ENCODE measurements at places on chromosomes 1 and 21.
A peak's percentile ranks its signal among the peaks of the same experiment; 100 is the strongest.

DNA sequence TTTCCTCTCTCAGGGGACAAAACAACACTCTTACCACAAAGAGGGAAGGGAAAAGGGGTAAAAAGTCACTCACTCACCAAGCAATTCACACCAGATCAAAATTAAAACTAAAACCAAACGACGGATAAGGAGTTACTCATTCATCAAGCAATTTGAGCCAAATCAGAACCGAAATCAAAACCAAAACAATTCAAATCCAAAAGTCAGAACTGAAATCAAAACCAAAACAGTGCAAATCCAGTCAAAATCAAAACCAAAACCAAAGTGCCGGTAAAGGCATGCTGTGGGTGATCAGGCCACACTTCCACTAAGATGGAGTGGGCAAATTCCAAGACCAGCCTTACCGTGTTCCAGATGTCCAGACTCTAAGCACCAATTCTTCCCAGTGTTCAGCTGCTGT, 717.9 kb downstream of the AMY1C start:
- no peak for DNase-seq

GRCh38 chr1:9203511-9203982, 31.0 kb upstream of the H6PD start:
- no peak for DNase-seq

GRCh38 chr1:206905295-206906164, 8.3 kb downstream of the IL24 start:
- no peak for DNase-seq

- DNase-seq: no peak
Observed at GRCh38 chr1:203335503-203335902, 15.4 kb downstream of the FMOD start.

DNA sequence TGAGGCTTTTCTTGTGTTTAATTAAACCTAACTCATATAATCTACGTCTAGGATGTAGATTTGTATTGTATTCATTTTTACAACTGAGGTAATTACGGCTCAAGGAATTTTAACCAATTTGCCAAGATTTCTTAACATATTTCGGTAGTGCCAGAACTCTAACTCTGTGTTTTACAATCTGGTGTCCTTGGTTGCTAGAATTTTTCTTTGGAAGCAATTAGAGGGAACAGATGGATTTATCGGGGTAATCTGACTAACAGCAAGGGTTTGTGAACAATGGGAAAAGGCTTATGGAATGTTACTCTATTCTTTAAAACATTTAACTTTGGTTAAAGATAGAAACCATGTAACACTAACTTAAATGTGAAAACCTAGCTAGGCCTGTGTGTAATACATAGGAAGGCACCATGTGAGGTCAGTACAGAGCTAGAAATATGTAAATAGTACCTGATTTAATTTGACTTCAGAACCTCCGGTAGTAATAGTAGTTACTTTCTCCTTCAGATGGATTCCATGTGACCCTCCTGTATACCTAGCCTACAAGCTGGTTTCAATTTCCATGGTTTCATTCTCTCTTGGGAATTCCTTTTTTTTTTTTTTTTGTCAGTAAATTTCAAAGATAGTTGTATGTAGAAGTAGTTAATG, 1.2 kb downstream of the MTF2 start:
- no peak for DNase-seq

GRCh38 chr1:194342484-194343262, 1156.3 kb upstream of the B3GALT2 start:
- no peak for DNase-seq

- no peak for DNase-seq
Observed at GRCh38 chr1:220031287-220031686, 15.0 kb downstream of the EPRS1 start.

DNA sequence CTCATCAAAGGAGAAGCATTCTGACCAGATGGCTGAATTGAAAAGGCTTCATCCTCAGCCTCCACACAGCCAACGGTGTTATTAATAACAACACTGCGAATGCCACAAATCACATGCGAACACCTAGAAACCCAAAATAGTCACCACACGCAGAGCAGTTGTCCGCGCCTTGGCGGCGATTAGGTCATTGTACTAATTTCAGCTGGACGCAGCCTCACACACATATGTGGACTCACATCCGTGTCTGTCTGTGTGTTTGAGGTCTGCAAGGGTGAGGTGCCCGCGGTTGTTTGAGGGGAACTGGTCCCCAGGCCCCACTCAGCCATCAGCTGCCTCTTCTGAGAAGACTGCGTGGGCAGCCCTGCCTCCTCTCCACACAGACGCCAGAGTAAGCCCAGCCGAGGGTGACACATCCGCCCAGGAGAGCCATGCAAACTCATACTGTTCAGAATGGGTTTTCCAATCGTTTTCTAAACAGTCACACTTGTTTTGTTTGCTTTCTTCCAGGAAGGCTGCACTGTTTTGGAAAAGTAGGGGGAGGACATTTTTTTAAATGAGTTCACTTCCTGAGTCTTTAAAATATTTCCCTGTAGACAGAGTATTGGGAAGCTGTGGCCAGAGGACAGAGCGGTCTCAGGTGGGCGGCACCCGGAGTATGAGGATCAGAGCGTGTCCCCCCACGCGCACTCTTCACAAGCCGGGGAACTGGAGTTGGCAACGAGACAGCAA, 53.4 kb downstream of the TOMM20 start:
- peak; percentile 80 for DNase-seq

DNA sequence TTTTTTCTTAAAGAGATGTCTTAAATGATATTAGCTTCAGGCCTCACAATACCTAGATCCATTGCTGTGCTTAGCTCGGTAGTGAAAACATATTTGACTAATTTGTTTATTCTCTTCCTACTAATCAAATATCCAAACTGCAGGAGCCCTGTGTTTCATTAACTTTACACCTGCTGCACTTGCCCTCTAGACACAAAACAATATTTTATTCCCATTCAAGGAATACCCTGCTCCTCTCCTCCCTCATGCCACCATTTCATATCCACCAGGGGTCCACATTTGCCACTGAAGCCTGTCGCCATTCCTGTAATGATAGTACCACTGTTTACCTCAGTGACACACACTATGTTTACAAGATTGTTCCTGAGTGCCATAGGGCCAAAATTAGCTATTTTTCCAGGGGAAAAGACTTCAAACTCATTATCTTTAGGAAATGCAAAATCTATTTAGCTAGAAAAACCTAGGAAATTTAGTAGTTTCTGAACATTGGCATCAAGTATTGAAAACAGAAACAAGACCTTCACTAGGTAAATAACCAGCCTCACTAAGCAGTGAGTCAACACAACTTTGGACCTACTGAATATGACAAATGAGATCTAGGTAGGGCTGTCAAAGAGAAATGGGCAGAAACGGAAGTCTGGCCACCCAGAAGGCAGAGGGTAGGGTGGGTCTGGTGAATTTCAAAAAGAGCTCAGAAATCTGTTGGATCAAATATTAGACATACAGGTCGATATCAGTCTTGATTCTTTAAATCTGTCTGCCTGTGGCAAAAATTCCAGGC, 134.6 kb upstream of the KCNK1 start:
- DNase-seq: peak; percentile 62

GRCh38 chr1:239527051-239527693, 140.8 kb downstream of the CHRM3 start:
- peak; percentile 25 for DNase-seq

DNA sequence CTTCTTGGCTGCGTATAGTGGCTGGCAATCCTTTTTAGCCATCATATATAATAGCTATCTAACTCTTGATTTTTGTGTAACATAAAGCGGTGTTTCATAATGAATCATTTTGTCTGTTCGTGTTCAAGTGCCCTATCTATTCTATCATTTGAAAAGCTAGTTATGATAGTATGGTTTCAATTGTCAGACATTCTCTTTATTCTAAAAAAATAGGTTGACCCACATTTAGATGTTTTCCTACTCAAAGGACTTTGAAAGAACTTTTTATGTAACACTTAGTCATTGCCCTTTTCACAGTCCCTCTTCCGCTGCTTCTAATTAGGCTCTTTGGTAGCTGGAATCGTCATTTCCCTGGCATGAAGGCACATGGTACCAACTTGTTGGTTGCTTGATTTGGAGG, 272.2 kb upstream of the B3GALT2 start:
- DNase-seq: no peak

DNA sequence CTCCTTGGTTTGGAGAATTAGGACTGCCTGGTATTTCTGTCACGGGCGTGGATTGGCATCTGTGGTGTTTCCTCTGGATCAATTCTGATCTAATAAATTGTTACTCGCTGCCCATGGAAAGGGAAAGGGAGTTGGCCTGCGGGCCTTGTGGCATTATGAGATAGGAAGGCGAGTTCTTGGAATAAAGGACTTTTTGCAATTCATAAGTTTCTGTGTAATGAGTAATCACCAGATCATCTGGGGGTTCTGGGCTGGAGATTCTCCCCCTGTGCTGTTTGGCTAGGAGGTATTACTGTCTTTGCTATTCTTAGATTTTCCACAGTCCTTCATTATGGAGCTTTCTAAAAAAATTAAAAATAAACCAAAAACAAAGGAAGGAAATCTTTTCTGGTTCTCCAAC, 315.9 kb downstream of the CAMTA1 start:
- DNase-seq: no peak

- no peak for DNase-seq
Observed at GRCh38 chr1:177937931-177938330, 31.9 kb downstream of the SEC16B start.

DNA sequence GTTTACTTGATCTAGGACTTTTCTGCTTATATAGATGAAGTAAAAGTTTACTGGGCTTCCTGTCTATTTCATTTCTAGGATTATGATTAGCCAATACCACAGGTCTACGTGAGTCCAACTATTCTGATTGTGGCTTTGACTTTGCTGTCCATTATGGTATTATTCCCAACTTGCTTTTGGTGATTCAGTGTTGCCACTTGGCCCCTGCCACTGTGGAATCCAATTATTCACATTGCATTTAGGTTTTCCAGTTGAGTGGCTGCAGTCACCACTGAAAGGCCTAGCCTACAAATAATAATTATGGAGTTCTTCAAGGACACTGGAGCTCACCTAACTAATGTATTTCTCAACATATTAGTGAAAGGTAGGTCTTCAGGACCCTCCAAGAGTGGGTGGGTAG, 574.3 kb upstream of the USP24 start:
- DNase-seq: no peak

GRCh38 chr21:19995253-19995652, 1003.0 kb upstream of the NCAM2 start:
- DNase-seq: no peak

- no peak for DNase-seq
Observed at GRCh38 chr1:114075546-114076242, 78.0 kb downstream of the SYT6 start.

GRCh38 chr1:223135176-223135942, 7.7 kb downstream of the TLR5 start:
- no peak for DNase-seq

GRCh38 chr1:153238527-153238926, 21.0 kb upstream of the LORICRIN start:
- DNase-seq: peak; percentile 26

DNA sequence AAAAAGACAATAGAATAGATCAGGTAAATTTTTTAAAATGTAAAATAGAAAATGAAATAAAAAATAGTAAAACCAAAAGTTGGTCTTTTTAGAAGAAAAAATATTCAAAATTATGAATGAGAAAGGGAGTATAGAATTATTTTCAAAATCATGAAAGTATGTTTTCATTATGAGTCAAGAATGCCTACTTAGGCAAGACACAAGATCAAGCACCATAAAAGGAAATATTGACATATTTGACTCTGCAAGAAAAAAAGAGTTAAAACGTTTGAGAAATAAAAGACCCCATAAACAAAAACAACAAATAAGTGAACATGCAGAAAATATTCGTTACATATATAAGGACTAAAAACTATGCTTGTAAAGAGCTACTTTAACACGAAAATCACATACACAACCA, 4.8 kb upstream of the COX20 start:
- no peak for DNase-seq

- DNase-seq: no peak
Observed at GRCh38 chr1:80101159-80101558, 1094.6 kb upstream of the ADGRL4 start.
